ENCODE measurements at places on chromosomes 4 and X.

- no peak for DNase-seq
Observed at GRCh38 chr4:168836490-168836889, 173.6 kb downstream of the CBR4 start.

- no peak for DNase-seq
Observed at GRCh38 chr4:115082633-115083032, 30.8 kb downstream of the NDST4 start.

GRCh38 chrX:70549429-70549828 is 104.8 kb downstream of the DLG3 start:
- no peak for DNase-seq

- no peak for DNase-seq
Observed at GRCh38 chr4:56743550-56743949, 62.5 kb upstream of the HOPX start.

DNA sequence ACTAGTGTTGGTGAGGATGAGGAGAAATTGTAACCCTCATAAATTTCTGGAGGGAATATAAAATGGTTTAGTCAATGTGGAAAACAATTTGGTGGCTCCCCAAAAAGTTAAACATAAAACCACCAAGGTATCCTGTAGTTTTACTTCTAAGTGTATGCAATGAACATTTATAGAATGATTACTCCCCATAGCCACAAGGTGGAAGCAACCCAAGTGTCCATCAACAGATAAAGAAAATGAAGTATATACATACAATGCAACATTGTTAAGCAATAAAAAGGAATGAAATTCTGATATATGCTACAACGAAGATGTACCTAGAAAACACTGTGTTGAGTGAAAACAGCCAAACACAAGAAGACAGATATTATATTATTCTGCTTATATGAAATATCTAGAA is 569.1 kb upstream of the GRID2 start:
- DNase-seq, result no peak

GRCh38 chrX:118350221-118350620 is 4.3 kb downstream of the WDR44 start:
- DNase-seq, result no peak

DNA sequence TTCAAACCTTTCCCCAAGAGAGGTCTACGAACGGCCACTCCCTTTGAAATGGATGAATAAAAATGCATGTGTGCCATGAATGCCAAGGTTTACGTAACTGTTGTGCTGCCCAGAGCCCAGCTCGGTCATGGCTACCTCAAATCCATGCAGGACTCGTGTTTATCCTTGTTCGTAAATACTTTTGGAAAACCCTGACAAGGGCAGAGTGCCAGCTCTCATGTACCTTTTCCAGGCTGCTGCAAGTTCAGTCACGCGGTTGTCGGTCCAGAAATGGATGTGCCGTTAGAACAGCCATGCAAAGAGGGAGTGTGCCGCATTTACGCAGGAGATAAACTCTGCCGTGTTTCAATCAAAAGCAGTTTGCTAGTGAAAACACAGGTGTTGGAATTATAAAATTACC is 123.4 kb downstream of the AMELX start:
- DNase-seq, result no peak

- DNase-seq, result no peak
Observed at GRCh38 chrX:118114971-118115370, 1.6 kb downstream of the KLHL13 start.

DNA sequence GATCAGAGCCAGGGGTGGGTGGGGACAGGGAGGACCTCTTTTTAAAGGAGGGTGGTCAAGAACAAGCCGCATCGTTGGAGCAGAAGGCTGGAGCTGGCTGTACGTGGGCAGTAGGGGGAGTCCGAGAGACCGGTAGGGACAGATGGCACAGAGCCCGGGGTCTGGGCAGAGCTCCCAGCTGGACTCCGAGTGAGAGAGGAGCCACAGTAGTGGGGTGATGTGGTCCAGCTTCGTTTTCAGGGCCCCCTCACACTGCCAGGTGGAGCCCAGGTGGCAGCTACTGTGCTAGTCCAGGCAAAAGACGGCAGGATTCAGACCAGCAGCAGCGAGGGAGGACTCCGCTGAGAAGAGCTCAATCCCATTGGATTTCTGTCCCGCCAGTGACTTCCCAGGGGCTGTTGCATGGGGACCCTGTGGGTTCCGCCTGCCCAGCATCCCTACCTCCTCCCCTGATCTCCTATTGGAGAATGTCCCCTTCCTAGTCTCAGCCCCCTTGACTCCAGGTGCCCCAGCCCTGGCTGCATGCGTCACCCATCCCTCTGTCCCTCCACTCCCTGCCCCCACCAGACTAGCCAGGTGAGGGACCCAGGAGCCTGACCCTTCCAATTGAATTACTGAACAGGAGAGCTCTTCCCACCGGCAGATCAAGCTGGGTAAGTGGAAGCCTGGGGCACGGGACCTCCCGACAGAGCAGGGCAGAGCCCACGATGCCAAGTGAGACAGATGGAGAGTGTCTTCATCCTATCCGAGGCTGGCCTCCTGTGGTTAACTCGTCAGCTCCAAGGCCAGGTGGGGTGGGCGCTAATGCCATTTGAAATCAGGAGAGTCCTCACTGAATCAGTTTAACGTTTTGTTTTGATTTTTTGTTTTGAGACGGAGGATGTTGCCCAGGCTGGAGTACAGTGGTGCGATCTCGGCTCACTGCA is 2.9 kb downstream of the ARHGAP4 start:
- DNase-seq, result no peak
